Natural killer cell treated with Interleukin-12 subunit alpha and Interleukin-12 subunit beta and Interleukin-15 and Interleukin-18, amount 100 ng/mL, for 72 hours (primary cell): ENCODE measurements at places on chromosomes 11 and 22. TPM values are rescaled to one million over a fixed set of nuclear protein-coding genes. Genes with fewer than 3 reads are reported as not detected.

DNA sequence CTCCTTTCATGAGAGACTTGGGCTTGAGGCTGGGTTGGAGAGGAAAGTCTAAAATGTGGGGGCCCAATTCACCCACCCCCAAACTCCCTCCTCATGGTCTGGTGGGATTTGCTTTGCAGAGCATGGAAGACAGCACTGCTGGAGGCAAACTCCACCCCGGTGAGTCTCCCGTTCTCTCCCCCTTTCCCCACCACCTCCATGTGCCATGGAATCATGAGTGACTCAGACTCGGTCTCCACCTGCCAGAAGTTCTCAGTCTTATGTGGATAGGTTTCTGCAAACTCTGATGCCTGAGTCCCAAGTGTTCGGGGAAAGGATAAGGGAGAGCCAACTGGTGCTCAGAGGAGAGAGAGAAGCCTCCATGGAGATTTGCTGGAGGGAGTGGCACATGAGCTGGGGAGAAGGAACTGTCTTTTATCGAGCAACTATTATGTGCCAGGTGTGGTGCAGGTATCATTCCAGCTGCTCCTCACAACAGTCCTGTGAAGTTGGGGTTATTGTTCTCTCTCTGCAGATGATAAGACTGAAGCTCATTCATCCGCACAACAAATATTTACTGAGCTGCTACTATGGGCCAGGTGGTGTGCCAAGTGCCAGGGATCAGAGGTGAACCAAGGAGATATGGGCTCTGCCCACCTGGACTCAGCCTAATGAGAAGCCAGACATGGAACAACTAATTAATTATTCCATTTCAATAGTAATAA lies 6.6 kb downstream of the PLEKHB1 start:
- no peaks in the 10 kb centered on the region for H3K27me3 ChIP-seq
- no peak overlapping the region for H3K27ac ChIP-seq

- no peak for DNase-seq
- H3K27ac ChIP-seq, result no peak overlapping the region
- no peaks in the 10 kb centered on the region for H3K4me1 ChIP-seq
- no peaks in the 10 kb centered on the region for H3K27me3 ChIP-seq
- H3K36me3 ChIP-seq, result no peaks in the 10 kb centered on the region
- no peak overlapping the region for H3K4me3 ChIP-seq
Observed at GRCh38 chr11:20762980-20763379, 93.6 kb downstream of the NELL1 start.

GRCh38 chr11:30254307-30255298 lies 23.8 kb downstream of the FSHB start:
- no peaks in the 10 kb centered on the region for H3K27me3 ChIP-seq
- no peak overlapping the region for H3K27ac ChIP-seq
- DNase-seq, result no peak
- H3K36me3 ChIP-seq, result no peaks in the 10 kb centered on the region
- peaks cover 3% of the 10 kb centered on the region for H3K4me1 ChIP-seq
- H3K4me3 ChIP-seq, result no peak overlapping the region

DNA sequence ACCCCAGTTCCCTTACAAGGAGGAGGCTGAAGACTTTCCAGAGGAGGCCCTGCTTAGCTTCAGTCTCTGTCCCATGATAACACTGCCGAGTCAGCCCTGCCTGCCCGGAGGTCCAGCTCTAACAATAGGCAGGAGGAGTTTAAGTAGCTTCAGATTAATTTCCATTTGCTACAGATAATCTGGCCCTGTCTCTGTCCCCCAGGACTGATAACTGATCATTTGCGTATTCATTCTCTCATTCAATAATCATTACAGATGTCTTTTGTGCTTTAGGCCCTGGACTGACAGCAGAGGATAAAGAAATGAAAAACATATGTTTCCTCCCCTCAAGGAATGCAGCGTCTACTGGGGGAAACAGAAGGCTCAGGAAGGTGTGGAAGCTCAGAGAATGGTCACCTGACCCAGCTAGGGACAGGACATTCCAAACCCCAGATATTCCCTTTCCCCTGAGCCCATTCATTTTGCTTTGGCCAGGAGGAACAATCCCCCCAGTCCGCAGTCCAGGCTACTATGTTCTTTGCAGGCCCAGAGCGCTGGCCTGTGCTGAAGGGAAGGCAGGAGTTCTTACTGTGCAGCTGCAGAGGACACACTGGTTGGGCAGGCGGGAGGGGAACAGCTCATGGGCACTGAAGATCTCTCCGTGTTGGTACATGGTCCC lies 20.8 kb downstream of the CHRDL2 start:
- no peak overlapping the region for H3K27ac ChIP-seq
- no peak for DNase-seq
- H3K4me1 ChIP-seq, result no peaks in the 10 kb centered on the region
- H3K27me3 ChIP-seq, result no peaks in the 10 kb centered on the region
- no peak overlapping the region for H3K4me3 ChIP-seq
- no peaks in the 10 kb centered on the region for H3K36me3 ChIP-seq

DNA sequence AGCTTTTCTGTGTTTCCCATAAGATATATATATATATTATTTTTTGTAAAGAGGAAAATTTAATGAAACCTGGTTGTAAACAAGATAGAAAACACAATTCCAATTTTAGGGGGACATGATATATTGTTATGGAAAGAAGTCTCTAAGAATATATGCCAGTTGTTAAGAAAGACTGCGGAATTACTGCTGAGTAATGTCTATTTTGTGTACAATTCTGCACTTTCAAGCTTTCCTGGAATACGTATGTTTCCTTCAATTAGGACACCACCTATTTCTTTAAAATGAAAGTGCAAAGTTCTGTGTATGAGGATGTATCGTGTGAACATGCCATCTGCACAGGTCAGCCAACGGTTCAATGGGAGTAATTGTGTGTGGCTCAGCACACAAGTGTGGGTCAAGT lies 760.2 kb downstream of the BRD1 start:
- H3K27me3 ChIP-seq, result peaks cover 24% of the 10 kb centered on the region
- H3K4me3 ChIP-seq, result no peak overlapping the region
- no peak for DNase-seq

DNA sequence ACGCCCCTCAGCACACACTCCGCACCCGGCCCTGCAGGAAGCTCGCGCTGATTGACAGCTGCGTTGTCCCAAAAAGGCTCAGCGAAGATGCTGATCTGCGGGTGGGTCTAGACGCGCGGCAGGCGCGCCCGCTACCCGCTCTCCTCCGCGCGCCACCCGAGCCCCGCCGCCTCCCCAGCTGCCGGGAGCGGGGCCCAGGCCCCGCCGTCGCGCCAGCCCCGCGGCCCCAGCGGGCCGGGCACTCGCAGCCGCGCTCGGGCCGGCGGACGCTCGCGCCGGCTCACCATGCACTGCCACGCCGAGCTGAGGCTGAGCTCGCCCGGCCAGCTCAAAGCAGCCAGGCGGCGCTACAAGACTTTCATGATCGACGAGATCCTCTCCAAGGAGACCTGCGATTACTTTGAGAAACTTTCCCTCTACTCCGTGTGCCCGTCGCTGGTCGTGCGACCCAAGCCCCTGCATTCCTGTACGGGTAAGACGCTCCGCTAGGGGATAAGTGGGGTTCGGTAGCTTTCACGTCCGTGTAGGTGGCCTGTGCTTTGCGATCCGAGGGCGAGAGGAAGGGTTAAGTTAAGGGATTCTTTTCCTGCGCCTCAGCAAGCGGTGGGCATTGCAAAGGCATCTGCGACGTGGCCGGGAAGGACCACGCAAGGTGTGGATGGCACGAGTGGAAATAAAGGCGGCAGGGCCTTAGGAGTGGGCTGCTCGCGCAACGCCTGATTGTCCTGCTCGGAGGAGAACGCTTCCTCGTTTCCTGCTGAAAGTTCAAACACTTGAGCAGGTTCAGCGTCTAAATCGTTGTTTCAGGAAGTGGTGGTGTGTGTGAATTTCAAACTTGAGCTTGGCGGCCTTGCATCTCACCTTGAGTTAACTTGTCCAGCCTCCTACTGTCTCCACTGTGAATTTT lies at the start of gene BARX2:
TSS of gene BARX2 (plus strand) at position 98 of the 907 bp plus-strand sequence. CDS start at position 286, 188 bp downstream.
- H3K4me1 ChIP-seq, result no peaks in the 10 kb centered on the region
- no peak for DNase-seq
- H3K4me3 ChIP-seq, result no peak within 1 kb of the TSS
- peaks cover 5% of the 10 kb centered on the region for H3K36me3 ChIP-seq
- no peak within 1 kb of the TSS for H3K27ac ChIP-seq

DNA sequence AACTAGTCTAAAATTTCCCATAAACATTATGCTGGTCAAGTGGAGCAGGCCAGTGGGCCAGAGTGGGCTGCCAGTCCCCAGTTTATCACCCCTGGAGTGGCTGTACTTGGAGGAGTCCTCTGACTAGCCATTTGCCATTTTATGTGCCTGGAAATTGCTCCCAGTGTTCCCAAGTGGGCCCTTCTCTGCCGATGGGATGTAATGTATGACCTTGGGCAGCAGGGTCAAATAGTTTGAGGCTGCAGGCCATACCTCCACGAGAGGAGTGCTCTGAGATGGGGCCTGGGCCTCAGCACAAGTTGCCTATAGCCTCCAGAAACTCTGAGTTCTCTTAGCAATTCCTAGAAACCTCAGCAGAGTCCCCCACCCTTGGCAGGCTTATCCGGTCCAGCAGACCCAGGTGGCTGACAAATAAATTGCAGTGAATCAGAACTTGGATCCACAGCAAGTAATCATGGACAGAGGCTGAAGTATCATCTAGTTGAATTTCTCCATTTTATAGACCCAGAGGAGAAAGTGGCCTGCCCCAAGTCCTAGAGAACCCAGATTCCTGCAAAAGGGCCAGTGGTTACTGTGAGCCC lies 17.8 kb upstream of the PATZ1 start:
- H3K4me3 ChIP-seq, result no peak overlapping the region
- no peaks in the 10 kb centered on the region for H3K36me3 ChIP-seq
- no peaks in the 10 kb centered on the region for H3K4me1 ChIP-seq
- no peak overlapping the region for H3K27ac ChIP-seq

DNA sequence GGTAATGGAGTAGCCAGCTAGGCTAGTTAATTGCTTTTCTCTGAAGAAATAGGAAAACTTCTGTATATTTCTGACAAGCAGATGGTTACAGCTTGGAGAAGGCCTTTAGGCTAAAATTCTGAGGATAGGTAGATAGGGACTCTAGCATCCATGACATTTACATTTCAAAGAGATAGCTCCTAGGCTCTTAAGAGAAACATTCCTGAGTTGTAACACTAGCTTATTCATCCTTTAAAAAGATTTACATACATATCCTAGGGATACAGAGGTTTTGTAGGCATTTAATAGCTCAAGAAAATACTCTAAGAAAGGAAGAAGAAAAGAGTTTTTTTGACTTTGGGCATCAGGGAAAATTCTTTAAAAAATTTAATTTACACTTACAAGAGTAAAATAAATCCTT lies 130.9 kb upstream of the CCDC179 start:
- H3K27me3 ChIP-seq, result no peaks in the 10 kb centered on the region
- no peak for DNase-seq
- H3K27ac ChIP-seq, result no peak overlapping the region
- no peaks in the 10 kb centered on the region for H3K4me1 ChIP-seq
- no peak overlapping the region for H3K4me3 ChIP-seq

The KCNA4 gene
- not detected for total RNA-seq

The NLRP14 gene
- total RNA-seq, result not detected

The INS gene
- not detected for total RNA-seq

The IZUMO1R gene
- not detected for total RNA-seq
